Caudate nucleus (tissue), 63 donors: ENCODE measurements at places on chromosomes 2 and 18.

DNA sequence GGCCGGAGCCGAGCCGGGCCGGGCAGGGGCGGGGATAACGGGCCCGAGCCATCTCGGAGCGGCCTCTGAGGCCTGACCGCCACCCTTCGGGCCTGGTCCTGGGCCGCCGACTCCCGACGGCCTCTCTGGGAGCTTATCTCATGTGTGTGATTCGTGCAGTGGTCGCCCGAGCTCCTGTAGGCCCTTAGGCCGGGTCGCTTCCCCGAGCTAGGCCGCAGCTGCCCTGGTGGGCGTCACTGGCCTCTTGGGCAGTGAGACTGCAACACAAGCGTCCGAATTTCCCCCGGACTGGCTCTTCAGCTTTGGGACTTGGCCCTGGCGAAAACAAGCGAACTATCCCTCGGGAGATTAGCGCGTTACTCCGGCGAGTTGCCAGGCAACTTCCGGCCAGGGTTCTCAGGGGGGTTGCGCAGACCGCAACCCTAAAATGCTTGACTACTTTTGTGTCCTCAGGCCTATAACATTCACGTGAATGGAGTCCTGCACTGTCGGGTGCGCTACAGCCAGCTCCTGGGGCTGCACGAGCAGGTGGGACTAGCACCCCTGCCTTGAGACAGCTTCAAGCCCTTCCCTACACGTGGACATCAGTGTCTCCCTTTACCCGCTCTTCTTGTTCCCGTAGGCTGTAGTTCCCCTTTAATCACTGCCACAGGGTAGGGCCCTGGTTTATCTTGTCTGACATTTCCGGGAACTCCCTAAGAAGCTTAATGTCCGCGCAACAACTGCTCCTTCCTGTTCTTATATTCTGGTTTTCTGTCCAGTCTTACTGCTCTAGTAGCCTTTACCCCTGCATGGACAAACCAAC is 602 bp downstream of the SNX17 start:
- DNase-seq = no peak

DNA sequence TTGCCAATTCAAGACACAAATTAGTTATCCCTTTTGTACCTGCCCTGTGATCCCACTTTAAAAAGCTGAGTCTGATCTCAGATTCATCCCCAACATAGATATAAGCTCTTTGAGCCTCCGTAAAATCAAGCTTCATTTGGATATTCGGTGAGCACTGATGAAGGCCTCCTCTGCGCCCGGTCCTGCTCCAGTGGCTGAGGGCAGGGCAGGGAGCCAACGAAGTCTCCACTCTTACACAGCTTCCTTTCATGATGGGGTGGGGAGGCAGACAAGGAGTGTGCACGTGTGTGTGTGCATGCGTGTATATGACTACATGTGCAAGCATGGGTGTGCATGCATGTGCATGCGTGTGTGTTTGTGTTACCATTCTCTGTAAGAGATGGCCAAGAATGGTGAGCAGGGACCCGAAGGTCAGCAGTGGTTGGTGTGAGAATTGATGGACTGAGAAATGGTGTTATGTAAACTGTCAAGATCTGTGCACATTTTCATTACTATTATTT is 43.6 kb downstream of the IL1RL2 start:
- no peak for DNase-seq

DNA sequence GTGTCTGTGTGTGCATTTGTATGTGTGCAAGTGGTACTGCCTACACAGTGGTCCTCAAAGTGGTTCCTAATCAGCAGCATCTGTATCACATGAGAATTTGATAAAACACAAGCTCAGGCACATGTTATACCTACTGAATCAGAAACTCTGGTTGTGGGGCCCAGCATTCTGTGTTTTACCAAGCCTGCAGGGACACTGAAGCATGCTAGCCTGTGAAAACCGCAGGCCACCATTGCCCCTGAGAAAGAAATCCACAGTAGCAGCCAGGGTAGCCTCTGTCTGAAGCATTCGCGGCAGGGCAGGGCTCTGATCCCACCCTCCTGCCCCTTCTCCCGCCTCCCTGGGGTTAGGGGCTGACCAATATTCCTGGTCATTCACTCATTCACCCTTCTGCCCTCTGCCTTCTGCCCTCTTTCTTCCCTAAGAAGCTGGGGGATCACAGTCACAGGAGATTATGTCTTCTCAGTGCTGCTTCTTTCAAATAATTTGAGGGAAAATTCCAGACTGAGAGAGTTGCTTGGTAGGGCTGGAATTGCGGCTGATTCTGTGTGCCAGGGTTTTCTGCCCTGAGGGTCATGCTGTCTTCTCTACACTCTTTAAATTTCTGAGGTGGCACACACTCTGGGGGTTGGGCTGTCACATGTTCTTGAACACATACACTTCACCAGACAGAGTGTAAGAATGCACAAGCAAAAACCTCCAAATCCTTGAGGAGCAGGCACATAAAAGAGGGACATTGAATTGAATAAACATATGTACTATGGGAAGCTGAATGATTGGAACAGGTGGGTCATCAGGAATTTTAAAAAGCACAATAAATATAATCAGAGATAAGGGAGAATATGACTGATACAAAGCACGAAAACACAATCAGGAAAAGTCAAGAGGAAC is 126.6 kb upstream of the SEC11C start:
- no peak for DNase-seq

DNA sequence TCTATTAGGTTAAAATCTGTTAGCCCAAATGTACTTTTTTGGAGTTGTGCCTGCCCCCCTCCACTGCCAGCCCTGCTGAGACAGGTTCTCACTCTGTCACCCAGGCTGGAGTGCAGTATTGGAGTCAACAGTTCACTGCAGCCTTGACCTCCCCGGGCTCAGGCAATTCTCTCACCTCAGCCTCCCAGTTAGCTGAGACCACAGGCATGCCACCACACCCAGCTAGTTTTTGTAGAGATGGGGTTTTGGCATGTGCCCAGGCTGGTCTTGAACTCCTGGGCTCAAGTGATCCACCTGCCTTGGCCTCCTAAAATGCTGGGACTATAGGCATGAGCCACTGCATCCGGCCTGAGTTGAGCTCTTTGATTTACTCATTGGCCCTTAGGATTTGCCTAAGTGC is 110.7 kb downstream of the ICA1L start:
- DNase-seq = no peak

DNA sequence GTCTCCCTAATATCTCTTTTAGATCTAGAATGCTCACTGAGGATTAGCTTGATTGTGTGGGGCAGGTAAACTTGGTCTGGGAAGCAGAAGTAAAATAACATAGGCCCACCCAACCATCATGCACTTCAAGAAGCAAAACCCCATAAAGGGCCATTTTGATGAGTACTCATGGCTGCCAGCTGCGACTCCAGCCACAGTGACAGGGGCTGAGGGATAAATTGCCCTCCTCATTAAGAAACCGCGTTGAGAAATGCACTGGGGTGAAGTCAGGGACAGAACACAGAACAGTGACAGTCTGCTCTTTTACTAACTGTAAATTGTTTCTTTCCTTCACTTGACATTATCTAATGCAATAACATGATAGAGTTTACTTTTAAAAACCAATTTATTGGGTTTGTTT is 60.2 kb downstream of the RND3 start:
- DNase-seq = no peak

- DNase-seq = no peak
Measured at GRCh38 chr2:99989905-99990304, 152.5 kb downstream of the AFF3 start.
